GM23248 (cell line): ENCODE measurements at places on chromosomes 4 and X. TPM values are rescaled to one million over a fixed set of nuclear protein-coding genes. Genes with fewer than 3 reads are reported as not detected.

Gene GLRB
- total RNA-seq: 11.3 and 12.3 TPM in 2 replicates

Gene CLOCK
- total RNA-seq: 28.0 and 32.2 TPM in 2 replicates

Gene ARSJ
- 31.7 and 32.2 TPM in 2 replicates for total RNA-seq

Gene TSC22D3
- 28.8 and 49.0 TPM in 2 replicates for total RNA-seq

Gene SHOX
- not detected in 2 replicates for total RNA-seq

Gene FAM47B
- total RNA-seq: not detected in 2 replicates

Gene GPR119
- not detected in 2 replicates for total RNA-seq

Gene FREM3
- total RNA-seq: not detected in 2 replicates

Gene ABCD1
- total RNA-seq: 24.4 and 24.9 TPM in 2 replicates

Gene MCF2
- not detected in 2 replicates for total RNA-seq

Gene PPARGC1A
- total RNA-seq: not detected in 2 replicates

Gene ZCCHC18
- total RNA-seq: 1.4 TPM in 1 of 2 replicates, not detected in the other

Gene KDR
- under 0.01 TPM in 1 of 2 replicates, not detected in the other for total RNA-seq

Gene GAGE1
- not detected in 2 replicates for total RNA-seq

Gene KCTD8
- not detected in 2 replicates for total RNA-seq

Gene DIPK2B
- not detected in 2 replicates for total RNA-seq

Gene ITM2A
- total RNA-seq: not detected in 2 replicates

Gene PPEF2
- total RNA-seq: not detected in 2 replicates

Gene FRYL
- total RNA-seq: 28.4 and 34.7 TPM in 2 replicates

Gene NAT8L
- total RNA-seq: 0.38 TPM in 1 of 2 replicates, not detected in the other

Gene USP11
- 30.2 and 36.6 TPM in 2 replicates for total RNA-seq

Gene PDZD11
- 57.0 and 59.3 TPM in 2 replicates for total RNA-seq

Gene MAGED4
- 19.9 and 63.1 TPM in 2 replicates for total RNA-seq

Gene NHS
- total RNA-seq: 4.8 and 5.6 TPM in 2 replicates

Gene TMEM35A
- 0.32 and 0.76 TPM in 2 replicates for total RNA-seq

Gene TRIM61
- total RNA-seq: not detected in 2 replicates

Gene NALF2
- not detected in 2 replicates for total RNA-seq

Gene WDR17
- total RNA-seq: 0.22 and 0.38 TPM in 2 replicates

Gene PLP1
- total RNA-seq: 0.22 and 0.76 TPM in 2 replicates

Gene MMAA
- total RNA-seq: 5.5 and 7.6 TPM in 2 replicates

Gene IL2
- total RNA-seq: not detected in 2 replicates

Gene RRH
- total RNA-seq: 0.13 TPM in 1 of 2 replicates, not detected in the other

Gene CXCL11
- total RNA-seq: not detected in 2 replicates

Gene RAB33A
- total RNA-seq: 3.3 and 5.8 TPM in 2 replicates

Gene DGAT2L6
- total RNA-seq: not detected in 2 replicates

Gene ZMAT1
- not detected in 2 replicates for total RNA-seq

Gene CABS1
- total RNA-seq: not detected in 2 replicates

Gene EGF
- 0.13 and 0.43 TPM in 2 replicates for total RNA-seq

Gene CXCR3
- not detected in 2 replicates for total RNA-seq

Gene CSN1S1
- total RNA-seq: not detected in 2 replicates

Gene LRPAP1
- 222 and 237 TPM in 2 replicates for total RNA-seq

Gene MAGEB17
- not detected in 2 replicates for total RNA-seq

Gene ZNF711
- 0.38 and 0.43 TPM in 2 replicates for total RNA-seq

Gene AKAP4
- not detected in 2 replicates for total RNA-seq

Gene CLGN
- 0.63 and 5.1 TPM in 2 replicates for total RNA-seq

Gene MAP9
- 1.8 and 7.1 TPM in 2 replicates for total RNA-seq

Gene MGARP
- 2.1 and 2.4 TPM in 2 replicates for total RNA-seq
